ENCODE measurements at places on chromosomes 4 and X.

- DNase-seq, result no peak
These were observed 62.3 kb upstream of the ADAMTS3 start for GRCh38 chr4:72631296-72631695.

DNA sequence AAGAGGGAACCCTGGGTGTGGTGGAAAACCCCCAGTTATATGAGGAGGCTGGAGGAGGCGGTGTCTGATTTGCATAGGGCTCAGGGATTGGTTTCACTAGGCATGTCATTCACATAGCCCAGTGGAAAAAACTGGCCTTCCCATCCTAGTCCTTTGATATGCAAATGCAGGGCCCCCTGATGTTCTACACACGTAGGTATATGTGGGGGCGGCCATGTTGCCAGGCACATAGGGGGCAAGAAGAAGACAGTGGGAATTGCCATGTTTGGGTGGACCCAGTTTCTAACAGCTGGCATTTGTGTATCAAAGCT lies 34.0 kb upstream of the ENPP6 start:
- DNase-seq, result no peak

DNA sequence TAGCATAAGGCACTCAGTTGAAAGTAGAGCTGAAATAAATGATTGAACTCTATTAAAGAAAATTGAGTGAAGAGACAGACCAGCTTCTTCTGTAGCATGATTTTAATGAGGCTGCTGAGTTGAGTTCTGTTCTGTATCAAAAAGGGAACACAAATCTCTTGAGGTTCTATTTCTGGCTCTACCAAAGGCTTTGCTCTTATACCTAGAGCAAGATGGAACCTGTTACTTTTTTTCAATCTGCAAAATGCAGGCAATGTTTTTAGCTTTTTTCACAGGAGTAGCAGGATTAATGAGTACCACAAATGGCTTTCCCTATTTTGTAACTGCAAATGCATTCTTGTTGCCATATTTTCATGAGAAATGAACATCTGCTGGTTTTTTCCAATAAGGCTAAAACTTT lies 4.2 kb upstream of the ERVMER34-1 start:
- DNase-seq, result no peak

GRCh38 chr4:128107766-128108165 lies 46.7 kb downstream of the LARP1B start:
- DNase-seq, result no peak

DNA sequence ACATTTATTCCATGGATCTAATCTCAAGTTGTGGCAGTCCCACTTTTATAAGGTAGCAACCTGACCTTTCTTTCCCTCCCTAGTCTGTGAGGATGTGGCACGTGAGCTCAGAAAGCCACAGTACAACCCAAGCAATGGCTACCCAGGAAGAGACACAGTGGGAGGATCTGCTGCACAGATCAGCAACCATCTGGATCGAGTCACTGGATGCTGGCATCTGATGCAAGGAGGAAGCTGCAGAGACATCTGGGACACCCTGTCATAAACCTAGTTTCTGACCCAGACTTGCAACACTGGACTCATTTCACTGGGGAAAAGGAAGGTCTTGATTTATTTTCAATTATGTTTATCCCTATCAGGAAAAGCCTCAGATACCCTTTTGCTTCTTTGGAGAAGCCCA lies 327.1 kb downstream of the PAPSS1 start:
- DNase-seq, result no peak

DNA sequence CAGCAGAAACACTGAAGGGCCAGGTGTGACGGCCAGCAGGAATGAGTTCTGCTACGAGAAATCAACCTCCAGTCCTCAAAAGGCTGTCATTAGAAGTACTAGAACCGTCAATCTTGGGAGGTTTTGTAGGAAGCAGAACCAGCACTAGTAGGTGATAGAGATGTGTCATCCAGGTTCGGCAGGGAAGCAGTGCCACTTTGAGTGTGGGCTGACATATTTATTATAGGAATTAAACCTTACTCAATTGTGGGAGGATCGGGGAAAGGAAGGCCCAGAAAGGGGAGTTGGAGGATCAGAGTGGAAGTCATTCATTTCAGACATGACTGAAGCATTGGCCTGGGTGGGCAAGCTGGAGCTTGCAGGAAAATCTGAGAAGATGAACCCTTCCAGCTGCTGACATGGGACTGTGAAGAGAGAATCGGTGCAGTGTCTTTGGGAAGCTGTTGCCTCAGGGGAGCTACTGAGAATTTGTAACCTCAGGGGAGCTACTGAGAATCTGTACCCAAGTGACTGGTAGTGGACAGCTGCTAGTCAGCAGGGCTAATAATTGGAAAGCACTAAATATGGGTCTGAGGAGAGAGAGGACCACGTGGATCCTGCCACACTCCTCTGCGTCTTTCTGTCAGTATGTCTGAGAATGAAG lies 177.4 kb downstream of the SPRY1 start:
- DNase-seq, result no peak

DNA sequence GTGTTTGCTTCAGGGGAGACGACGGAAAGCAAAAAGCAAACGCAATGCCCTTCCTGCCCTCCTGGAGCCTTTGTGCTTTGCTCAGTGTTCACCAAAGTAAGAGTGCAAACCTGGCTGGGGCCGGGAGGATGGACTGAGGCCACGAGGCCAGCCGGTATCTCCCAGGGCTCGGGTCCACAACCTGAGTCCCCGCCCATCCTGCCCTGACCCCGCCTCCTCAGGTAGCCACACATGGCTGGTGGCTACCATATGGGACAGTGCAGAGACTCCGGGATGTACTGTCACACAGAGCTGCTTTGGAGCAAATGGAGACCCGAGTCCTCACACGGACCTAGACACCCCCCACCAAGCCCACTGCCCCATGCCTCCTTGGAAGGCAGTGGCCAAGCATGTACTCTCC lies 4.8 kb downstream of the ATP2B3 start:
- no peak for DNase-seq

DNA sequence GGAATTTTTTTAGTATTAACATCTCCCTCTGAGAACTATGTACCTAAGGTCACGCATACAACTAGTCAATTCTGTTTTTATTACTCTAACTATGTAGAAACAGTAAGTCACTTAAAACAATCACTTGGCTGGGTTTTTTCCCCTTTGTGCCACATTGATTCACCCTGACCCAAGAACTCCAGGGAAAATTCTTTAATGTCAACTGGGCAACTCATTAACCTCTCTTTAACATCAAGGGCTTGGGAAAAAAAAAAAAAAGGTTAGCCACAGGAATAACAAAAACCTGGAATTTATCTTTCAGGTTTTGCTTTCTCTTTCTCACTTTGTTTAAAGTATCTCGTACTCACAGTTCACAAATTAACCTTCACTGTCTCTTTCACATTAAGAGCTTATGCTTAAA lies 8.1 kb downstream of the RPL9 start:
- no peak for DNase-seq

DNA sequence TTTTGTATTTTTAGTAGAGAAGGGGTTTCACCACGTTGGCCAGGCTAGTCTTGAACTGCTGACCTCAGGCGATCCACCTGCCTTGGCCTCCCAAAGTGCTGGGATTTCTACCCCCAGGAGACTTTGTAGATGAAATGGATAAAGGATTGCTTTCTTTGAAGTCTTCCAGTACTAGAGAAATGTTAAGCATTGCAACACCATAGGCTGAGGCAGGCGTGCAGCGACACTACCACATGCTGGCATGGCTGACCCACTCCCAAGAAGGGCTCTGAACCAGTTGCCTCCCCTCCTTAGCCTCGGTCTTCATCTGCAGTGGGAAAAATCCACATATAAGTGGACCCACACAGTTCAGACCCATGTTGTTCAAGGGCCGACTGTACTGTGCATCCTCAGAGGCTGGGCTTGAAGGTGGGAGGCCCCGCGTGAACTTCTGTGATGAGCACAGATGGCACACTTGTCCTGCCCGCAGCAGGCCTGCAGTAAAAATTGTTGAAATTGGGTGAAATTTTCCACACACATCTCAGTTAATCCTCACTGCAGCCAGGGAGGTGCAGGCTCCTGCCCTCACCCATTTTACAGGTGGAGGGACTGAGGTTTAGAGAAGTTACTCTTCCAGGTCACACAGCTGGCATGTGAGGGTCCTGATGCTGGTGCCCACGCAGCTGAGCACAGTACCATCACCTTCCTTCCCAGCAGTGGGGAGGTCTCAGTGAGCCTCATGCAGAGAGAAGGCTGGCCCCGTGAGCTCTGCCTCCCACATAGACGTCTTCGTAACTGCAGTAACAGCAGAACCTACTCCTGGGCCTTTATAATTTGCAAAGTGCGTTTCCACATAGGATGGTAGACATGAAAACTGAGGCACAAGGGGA lies 35.5 kb downstream of the HTRA3 start:
- DNase-seq, result no peak

DNA sequence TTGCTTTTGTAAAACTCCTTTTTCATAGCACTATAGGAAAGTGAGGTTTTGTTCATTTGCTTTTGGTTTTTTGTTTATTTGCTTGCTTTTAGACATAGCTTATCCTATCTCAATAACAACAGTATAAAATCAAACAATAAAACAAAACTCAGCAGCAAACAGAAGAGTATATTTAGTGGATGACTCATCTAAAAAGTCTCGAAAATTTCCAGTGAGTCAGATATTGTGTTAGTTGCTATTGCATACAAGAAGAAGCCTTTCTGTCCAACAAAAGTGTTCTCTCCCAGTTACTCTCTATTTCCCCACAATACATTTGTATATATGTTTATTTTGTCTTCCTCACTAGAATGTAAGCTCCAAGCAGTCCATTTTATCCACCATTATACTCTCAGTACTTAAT lies 36.0 kb upstream of the NPNT start:
- DNase-seq, result no peak

GRCh38 chr4:170087163-170087700 lies 2.5 kb downstream of the AADAT start:
- no peak for DNase-seq

DNA sequence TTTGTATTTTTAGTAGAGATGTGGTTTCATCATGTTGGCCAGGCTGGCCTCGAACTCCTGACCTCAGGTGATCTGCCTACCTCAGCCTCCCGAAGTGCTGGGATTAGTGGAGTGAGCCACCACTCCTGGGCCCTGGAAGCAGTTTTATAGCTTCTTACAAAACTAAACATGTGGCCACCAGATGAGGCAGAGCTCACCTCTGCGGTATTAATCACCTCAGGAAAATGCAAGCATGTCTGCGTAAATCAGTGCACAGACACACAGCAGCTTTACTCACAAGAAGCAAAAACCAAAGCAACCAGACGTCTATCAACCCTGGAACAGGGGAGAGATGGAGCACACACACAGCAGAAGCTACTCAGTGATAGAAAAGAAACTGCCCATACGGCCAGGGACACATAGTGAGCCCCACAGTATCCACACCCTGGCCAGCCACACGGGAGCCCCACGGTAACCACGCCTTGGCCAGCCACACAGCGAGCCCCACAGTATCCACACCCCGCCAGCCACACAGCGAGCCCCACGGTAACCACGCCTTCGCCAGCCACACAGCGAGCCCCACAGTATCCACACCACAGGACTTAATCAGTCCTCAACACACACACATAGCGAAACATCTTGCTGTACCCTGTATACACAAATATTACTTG lies 30.2 kb downstream of the PPP2R3B start:
- no peak for DNase-seq

- no peak for DNase-seq
These were observed 94.5 kb downstream of the FNIP2 start for GRCh38 chr4:158863296-158863695.

- no peak for DNase-seq
These were observed 33.8 kb upstream of the SLAIN2 start for GRCh38 chr4:48307528-48307927.

DNA sequence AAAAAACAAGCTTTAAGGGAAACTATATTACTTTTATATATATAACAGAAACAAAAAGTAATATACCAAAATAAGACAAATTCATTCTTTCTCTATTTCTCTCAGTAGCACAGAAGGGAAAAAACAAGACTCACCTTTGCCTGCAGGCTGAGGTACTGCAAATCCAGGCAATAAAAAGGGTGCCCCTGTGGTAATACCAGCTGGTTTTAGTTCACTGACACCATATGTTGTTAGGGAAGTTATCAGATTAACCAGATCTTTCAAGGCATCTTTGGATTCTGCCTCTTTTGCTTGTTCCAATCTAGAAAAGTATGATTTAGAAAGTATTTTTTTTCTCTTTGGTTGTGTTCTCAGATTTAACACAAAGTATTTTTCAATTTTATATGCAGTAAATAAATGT lies 139.8 kb downstream of the WDFY3 start:
- no peak for DNase-seq

DNA sequence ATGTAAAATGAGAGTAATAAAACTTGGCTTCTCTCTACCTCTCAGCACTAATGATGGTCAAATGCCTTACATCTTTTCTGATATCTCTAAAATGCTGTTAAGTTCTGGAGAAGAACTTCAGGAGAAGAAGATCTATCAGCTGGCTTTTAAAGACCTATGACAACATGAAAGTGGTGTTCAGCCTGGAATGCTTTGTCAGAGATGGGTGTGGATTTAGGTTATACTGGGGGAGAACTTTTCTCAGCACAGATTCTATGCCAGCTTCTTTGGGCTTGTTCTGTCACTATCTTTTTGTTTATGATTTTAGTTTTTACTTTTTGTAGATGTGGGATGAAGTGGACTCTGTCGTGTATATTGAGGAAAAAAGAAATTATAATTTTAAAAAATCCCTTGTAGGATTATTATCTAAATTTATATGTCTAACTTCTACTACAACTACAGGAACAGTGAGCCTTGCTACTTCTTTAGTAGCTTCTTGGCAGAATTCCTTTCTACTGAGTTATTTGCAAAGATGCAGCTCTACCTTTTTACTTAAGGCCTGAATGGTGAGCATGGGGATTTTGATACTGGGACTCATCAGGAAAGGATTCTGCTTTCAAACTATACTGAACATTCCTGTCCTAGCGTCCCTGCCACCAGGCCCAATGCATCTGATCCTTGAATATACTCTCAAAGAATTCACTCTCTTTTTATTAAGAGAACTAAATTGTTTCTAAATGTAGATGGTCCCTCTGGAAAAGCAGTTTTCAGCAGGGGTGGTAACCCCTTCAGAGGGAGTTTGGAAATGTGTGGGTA lies 19.6 kb downstream of the CYP2U1 start:
- DNase-seq, result no peak

GRCh38 chr4:38396845-38397547 lies 267.0 kb upstream of the KLF3 start:
- DNase-seq, result no peak

DNA sequence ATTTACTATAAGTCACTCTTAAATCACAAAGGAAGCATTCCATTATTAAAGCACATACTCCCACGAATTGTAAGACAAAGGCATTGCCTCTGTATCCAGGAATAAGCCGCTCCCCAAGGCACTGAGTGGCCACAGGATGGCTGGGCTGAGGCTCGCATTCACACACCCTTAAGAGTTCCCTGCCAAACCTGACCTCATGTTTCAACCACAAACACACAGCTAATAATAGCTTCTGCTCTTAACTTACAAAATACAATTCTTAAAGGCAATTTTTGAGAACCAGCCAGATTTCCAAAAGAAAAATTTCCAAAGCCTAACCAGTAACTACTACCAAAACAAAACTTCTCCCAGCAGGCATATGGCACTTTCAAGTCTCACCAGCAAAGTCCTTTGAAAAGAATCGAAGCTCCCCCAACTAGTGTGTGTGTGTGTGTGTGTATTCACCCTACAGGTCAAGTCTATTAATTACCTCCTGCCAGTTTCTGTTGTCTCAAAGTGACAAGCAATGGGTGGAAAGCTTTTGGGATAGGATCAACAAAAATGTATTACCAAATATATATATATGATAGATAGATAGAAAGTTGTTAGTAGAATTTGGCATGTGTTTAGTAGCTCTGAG lies 36.0 kb downstream of the ARHGAP6 start:
- no peak for DNase-seq
